ENCODE measurements at places on chromosomes 2 and 18. TPM values are rescaled to one million over a fixed set of nuclear protein-coding genes. Genes with fewer than 3 reads are reported as not detected.

ELOA2 gene
- total RNA-seq = not detected

CFAP221 gene
- 2.8 TPM for total RNA-seq

CAVIN2 gene
- 16.0 TPM for total RNA-seq

DSC3 gene
- total RNA-seq = 0.83 TPM

CEBPZOS gene
- total RNA-seq = 19.3 TPM

CHRNA1 gene
- not detected for total RNA-seq

FBXO15 gene
- total RNA-seq = not detected

GRCh38 chr2:72851333-72851732 is 25.5 kb upstream of the EXOC6B start:
- no peak overlapping the region for H3K27ac ChIP-seq
- H3K4me1 ChIP-seq = no peaks in the 10 kb centered on the region
- no peaks in the 10 kb centered on the region for H3K36me3 ChIP-seq
- no peaks in the 10 kb centered on the region for H3K27me3 ChIP-seq
- no peak overlapping the region for H3K4me3 ChIP-seq

- H3K4me3 ChIP-seq = no peak overlapping the region
- H3K27me3 ChIP-seq = no peaks in the 10 kb centered on the region
- H3K27ac ChIP-seq = no peak overlapping the region
- H3K4me1 ChIP-seq = no peaks in the 10 kb centered on the region
Measured at GRCh38 chr2:16223161-16223840, 283.0 kb downstream of the MYCN start.

DNA sequence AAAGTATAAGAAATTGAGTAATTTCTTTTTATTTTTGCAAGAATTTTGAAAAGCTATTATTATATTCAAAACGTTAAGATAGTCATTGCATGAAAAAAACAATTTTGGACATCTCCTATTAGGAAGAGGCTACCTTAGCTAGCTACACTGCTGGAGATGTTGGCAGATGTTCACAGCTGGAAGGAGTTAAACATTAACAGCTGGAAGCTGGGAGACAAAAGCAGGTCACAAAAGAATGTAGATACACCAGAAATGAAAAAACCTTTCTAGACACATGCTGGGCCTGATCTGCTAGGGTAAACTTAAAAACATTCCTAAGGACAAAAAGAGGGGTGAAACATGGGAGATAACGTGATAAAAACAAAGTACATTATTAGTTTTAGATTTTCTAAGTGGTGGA is 84.4 kb downstream of the SESTD1 start:
- no peaks in the 10 kb centered on the region for H3K36me3 ChIP-seq
- DNase-seq = no peak
- H3K4me1 ChIP-seq = peaks cover 9% of the 10 kb centered on the region

DNA sequence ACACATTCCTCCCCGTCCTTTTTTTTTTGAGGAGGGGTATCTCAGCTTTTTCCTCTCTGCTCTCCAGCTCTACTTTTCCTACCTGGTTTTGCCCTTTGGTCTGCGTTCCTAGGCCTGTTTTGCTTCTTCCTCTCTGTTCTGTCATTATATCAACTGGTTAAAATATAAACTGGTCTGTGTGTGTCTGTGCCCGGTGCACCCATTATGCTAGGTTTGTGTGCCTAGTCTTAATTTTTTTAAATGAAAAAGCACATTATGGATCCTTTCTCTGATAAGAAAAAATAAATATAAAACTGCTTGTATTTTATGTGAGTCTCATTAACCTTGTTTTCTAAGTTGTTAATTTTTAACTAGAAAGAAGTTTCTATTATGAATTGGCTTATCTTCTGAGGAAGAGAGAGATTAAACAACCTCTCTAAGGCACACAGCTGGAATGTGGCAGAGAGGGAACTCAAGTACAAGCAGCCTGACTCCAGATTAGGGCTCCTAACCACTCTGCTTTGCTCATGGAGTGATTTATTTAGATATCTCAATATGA is 17.4 kb downstream of the SLC38A11 start:
- H3K27me3 ChIP-seq = no peaks in the 10 kb centered on the region
- H3K4me1 ChIP-seq = no peaks in the 10 kb centered on the region
- no peaks in the 10 kb centered on the region for H3K36me3 ChIP-seq

- no peaks in the 10 kb centered on the region for H3K27me3 ChIP-seq
- no peak overlapping the region for H3K27ac ChIP-seq
- no peaks in the 10 kb centered on the region for H3K36me3 ChIP-seq
- H3K4me1 ChIP-seq = no peaks in the 10 kb centered on the region
Measured at GRCh38 chr2:24577481-24577880, 86.4 kb downstream of the NCOA1 start.

GRCh38 chr2:20671736-20672080 is 4.8 kb downstream of the GDF7 start:
- no peaks in the 10 kb centered on the region for H3K36me3 ChIP-seq
- no peak overlapping the region for H3K27ac ChIP-seq
- H3K4me1 ChIP-seq = peaks cover 4% of the 10 kb centered on the region
- peaks cover 4% of the 10 kb centered on the region for H3K27me3 ChIP-seq
- H3K4me3 ChIP-seq = no peak overlapping the region

- DNase-seq = no peak
- no peaks in the 10 kb centered on the region for H3K27me3 ChIP-seq
- no peak overlapping the region for H3K27ac ChIP-seq
- H3K36me3 ChIP-seq = no peaks in the 10 kb centered on the region
Measured at GRCh38 chr2:188693111-188693510, 281.1 kb upstream of the COL3A1 start.

DNA sequence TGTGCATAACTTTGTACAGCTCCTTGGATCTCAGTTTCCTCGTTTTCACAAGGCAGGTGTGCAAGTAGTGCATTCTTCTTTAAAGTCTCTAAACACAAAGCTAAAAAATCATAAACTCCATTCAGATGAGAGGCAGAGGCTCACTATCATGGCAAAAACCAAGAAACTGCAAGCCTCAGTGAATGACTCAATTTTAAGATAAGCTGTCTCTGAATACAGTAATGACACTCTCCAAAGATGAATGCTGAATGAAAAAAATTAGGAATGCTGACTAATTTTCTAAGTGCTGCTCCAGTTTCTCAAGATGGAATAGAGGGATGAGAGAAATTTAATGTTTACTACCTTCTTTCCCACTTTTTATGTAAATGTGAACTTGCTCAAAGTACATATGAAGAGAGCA is 17.2 kb downstream of the B4GALT6 start:
- no peaks in the 10 kb centered on the region for H3K27me3 ChIP-seq
- H3K4me1 ChIP-seq = no peaks in the 10 kb centered on the region
- no peak overlapping the region for H3K4me3 ChIP-seq
- no peaks in the 10 kb centered on the region for H3K36me3 ChIP-seq
- H3K27ac ChIP-seq = no peak overlapping the region
- no peak for DNase-seq

- peak overlapping the region; percentile 39 for H3K27ac ChIP-seq
- H3K4me3 ChIP-seq = no peak overlapping the region
- no peaks in the 10 kb centered on the region for H3K27me3 ChIP-seq
- DNase-seq = no peak
Measured at GRCh38 chr2:144414324-144414845, 105.5 kb downstream of the ZEB2 start.

DNA sequence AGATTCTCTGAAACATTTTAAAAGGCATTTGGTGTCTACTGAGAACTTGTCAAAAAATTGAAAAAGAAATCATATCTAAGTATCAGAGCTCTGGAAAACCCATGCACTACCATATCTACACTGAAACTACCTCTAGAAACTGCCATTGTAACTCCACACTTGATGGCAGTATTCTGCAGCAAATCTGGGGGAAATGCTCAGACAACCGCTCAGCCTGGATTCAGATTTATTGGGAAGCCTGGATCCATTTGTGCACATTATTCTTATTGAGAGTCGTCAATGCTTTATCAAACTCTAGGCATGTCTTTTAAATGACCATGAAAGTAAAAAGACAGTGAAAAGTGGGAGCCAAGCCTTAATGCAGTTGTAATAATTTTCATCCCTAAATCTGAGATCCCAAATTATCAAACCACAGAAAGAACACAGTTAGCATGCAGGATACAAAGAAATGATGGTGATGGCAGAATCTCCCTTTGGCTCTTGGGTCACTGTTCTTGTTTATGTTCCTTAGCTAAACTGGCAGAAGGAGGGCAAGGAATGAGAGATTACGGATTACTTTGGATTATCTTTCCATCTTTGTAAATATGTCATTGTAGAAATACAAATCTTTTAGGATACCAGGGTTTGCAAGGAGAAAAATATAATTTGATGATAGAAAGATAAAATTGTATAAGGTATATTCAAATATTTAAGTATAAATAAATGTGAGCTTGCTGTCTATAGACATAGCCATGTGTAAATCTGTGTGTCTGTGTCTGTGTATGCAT is 512.1 kb upstream of the SYT4 start:
- H3K4me1 ChIP-seq = no peaks in the 10 kb centered on the region
- H3K27me3 ChIP-seq = no peaks in the 10 kb centered on the region
- no peaks in the 10 kb centered on the region for H3K36me3 ChIP-seq
- H3K27ac ChIP-seq = no peak overlapping the region

Measured in Peyer's patch (tissue), 4 donors.